Glomerular endothelial cell (primary cell): ENCODE measurements at places on chromosomes 1 and 21.

DNA sequence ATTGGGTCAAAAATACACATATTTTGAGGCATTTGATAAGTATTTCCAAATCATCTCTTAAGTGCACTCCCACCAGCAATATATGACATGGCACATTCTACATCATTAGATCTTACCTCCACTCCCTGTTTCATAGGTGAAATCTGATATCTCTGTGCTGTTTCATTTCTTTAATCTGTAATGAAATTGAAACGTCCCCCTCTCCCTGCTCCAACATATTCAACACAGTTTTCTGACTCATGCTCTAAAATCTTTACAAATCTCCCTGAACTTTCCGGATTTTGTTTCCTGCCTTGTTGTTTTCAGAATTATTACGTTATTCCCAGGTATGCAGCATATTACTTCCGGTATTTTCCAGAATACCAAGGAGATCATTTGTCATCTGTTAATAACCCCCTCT is 66.1 kb upstream of the AKT3 start:
- no peak for DNase-seq

DNA sequence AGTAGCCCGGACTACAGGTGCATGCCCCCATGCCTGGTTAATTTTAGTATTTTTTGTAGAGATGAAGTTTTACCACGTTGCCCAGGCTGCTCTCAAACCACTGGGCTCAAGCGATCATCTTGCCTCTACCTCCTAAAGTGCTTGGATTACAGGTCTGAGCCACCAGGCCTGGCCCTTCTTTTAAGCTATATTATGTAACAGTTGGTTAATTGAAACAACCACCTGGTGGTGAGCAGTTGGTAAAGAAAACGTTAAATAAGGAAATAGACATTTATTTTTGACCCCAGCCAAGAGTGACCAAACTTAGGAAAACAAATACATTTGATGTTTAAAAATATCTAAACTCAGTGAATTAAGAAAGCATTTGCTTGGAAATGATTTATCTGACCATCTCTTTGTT is 12.1 kb upstream of the PDC start:
- DNase-seq, result no peak

DNA sequence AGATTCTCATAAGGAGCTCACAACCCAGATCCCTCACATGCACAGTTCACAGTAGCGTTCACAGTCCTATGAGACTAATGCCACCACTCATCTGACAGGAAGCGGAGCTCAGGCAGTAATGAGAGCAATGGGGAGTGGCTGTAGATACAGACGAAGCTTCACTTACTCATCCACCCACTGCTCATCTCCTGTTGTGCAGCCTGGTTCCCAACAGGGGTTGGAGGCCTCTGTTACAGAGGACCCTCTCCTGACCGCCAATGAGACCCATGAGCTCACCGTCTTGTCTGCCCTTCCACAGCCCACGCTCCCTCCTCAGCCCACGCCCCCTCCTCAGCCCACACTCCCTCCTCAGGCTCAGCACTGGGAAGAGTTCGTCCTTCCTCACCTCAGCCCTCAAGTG is 39.6 kb downstream of the RSPH1 start:
- no peak for DNase-seq

DNA sequence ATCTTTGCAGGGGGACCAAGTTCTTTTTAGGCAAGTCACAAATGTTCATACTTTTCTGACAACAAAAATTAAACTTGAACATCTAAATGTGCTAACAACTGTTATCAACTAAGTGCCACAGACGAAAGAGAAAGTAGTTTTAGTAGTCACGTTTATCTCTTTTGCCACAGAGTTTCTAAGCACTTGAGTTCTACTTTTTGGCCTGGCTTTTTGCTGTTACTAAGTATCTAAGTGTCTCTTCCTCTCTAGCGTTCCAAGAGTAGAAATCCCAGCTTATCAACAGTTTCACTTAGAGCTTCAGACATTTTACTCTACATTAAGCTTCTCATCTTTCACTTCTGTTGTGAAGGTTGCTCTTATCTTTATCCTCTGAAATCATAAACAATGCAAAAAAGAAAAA is 34.2 kb downstream of the GATAD2B start:
- DNase-seq, result no peak

DNA sequence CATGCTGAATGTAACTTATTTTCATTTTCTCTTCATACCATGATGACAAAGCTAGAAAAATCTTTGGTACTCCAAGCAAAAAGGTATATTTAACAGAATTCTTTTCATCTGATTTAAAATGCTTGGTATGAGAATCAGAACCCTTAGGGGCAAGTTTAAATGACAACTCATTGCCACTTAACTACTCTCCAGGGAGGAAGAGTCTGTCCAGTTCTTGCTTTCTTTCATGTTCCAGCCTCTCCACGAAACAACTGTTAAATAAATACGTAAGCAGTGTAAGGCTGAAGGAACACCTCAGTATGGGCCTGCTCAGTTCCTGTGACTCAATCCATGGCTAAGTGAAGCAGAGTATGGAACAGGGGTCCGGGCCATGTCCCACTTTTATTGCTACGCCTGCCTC is 1.6 kb downstream of the LCE2A start:
- DNase-seq, result no peak

GRCh38 chr1:166960858-166961474 is 14.4 kb downstream of the ILDR2 start:
- DNase-seq, result no peak

- no peak for DNase-seq
These were observed 34.2 kb upstream of the JUN start for GRCh38 chr1:58818075-58818474.

GRCh38 chr1:82625537-82625936 is 824.8 kb downstream of the ADGRL2 start:
- no peak for DNase-seq

- no peak for DNase-seq
These were observed 2.9 kb downstream of the MTARC1 start for GRCh38 chr1:220789532-220790147.

GRCh38 chr1:52195161-52195560 is 53.3 kb downstream of the ZFYVE9 start:
- no peak for DNase-seq

- no peak for DNase-seq
These were observed 81.8 kb upstream of the C21orf91 start for GRCh38 chr21:17900990-17901385.

GRCh38 chr1:218751208-218751948 is 406.2 kb downstream of the TGFB2 start:
- DNase-seq, result no peak

DNA sequence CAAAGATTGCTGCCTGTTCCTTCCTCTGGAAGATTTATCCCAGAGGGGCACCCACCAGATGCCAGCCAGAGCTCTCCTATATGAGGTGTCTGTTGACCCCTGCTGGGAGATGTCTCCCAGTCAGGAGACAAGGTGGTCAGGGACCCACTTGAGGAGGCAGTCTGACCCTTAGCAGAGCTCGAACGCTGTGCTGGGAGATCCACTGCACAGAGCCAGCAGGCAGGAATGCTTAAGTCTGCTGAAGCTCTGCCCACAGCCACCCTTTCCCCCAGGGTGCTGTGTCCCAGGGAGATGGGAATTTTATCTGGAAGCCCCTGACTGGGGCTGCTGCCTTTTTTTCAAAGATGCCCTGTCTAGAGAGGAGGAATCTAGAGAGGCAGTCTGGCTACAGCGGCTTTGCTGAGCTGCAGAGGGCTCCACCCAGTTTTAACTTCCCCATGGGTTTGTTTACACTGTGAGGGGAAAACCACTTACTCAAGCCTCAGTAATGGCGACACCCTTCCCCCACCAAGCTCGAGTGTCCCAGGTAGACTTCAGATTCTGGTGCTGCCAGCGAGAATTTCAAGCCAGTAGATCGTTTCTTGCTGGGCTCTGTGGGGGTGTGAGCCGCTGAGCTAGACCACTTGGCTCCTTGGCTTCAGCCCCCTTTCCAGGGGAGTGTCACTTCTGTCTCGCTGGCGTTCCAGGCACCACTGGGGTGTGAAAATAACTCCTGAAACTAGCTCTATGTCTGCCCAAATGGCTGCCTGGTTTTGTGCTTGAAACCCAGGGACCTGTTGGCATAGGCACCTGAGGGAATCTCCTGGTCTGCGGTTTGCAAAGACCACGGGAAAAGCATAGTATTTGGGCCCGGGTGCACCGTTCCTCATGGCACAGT is 51.1 kb upstream of the PDC start:
- no peak for DNase-seq

- DNase-seq, result no peak
These were observed 80.1 kb upstream of the KCNK2 start for GRCh38 chr1:215002471-215002870.

- DNase-seq, result no peak
These were observed 13.8 kb downstream of the LYST start for GRCh38 chr1:235852887-235853286.

DNA sequence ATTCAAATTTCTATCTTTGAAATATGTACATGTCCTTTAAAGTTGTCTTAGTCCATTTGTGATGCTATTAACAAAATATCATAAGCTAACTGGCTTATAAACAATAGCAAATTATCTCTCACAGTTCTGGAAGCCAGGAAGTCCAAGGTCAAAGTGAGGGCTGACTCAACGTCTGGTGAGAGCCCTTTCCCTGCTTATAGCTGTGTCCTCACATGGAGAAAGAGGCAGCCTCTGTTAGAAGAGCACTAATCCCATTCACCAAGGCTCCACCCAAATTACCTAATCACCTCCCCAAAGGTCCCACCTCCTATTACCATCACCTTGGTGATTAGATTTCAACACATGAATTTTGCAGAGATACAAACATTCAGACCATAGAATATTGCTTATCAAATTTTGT is 450.1 kb upstream of the BEND5 start:
- DNase-seq, result no peak

GRCh38 chr21:31230937-31231336 is 113.1 kb downstream of the TIAM1 start:
- no peak for DNase-seq

- no peak for DNase-seq
These were observed 95.8 kb downstream of the CNIH3 start for GRCh38 chr1:224711876-224712275.

- DNase-seq, result no peak
These were observed 7.5 kb downstream of the PTPRU start for GRCh38 chr1:29243871-29244200.

- peak; percentile 36 for DNase-seq
These were observed 475.4 kb upstream of the NR5A2 start for GRCh38 chr1:199551967-199552565.

GRCh38 chr1:198497326-198498102 is 43.0 kb downstream of the ATP6V1G3 start:
- no peak for DNase-seq

DNA sequence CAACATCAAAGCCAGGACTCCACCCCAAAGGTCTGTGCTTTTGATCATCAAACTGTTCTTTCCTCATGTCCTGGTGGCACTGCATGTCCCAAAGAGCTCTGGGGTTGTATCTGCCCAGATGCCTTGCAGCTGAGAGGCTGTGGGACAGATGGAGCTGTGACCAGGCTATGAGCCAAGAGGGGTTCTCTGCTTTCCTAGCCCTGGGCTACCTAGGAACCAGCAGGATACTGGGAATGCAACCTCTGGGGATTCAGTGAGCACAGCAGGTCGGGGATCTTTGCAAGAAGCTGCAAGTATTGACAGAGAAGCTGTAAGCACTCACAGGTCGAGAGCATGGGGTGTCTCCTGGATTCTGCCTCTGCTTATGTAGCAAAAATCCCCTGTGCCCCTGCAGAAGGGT is 186.6 kb downstream of the GRIK3 start:
- DNase-seq, result no peak

DNA sequence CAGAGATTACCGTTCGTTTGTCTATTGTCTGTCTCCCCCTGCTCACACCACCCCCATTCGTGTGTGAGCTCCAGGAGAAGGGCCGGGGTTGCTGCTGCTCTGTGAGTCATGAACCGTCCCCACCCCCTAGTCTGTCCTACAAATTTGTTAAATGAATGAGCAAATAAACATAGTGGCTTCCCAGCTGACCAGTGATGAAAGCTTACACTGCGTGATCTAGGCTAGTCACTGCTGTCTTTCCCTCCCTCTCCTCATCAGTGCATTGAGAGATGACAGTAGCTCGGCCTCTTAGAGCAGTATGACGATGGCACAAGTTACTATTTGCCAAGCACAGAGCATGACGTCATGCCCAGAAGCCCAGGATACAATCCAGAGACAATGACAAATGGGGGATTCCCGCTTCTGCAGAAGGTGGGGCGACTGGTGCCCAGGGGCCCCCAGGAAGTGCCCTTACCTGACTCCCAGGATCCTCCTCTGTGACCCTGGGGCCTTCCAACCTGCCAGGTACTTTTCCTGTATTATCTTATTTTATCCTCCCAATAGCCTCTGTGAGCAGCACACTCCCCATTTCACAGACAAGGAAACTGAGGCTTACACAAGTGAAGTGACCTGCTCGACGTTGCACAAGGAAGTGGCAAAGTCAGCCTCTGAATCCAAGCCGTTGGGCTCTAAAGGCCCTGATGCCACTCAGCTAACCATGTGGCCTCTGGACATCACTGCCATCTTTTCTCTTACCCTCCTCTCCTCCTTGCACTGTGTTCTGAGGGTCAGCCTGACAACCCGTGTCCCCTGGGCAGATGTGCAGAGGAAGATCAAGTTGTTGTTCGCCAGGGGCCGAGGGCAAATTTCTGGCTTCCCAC is 8.6 kb upstream of the EPHA2 start:
- no peak for DNase-seq

DNA sequence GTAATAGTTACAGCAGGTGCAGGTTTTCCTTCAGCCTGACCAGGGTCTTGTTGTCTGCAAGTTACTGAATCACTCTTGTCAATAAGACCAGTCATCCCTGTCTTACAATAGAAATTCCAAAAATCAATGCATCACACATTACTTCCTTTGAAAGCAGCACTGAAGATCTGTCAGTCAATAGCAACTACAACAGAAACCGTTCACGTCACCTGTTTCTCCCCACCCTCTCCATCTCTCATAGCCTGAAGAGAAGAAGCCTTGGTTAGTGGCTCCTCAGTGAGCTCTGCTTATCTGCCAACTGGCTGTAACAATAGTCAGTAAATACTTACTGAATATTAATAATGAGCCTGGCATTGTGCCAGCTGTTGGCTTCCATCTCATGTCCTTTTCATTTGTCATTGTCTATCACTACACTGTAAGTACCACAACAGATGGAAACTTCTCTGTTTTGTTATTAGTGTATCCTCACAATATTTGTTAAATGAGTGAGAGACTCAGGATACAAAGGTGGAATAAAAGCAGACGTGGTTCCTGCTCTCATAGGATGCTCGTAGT is 195.2 kb downstream of the S1PR1 start:
- no peak for DNase-seq

DNA sequence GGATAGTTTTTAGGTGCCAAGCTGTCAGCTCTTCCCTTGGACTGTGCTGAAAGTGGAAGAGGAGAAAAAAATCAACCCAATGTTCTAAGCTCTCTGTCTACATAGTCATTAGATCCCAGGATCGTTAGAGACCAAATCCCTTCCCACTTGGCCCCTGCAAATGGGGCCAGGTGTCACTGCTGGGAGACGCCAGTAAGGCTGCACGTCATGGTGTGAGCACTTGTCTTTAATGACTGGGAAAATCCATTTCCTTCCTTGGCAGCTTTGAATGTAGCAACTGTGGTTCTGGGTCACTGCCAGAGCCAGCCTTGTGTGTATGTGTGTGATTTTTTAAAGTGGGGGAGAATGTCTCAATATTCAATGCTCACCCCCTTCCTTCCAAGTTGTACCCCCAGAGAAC is 59.9 kb downstream of the MAN1C1 start:
- DNase-seq, result no peak

- no peak for DNase-seq
These were observed 68.9 kb downstream of the TENT5C start for GRCh38 chr1:117674521-117675400.

GRCh38 chr1:45957684-45958083 is 154.3 kb downstream of the MAST2 start:
- DNase-seq, result no peak

- DNase-seq, result no peak
These were observed 71.7 kb upstream of the HMGB4 start for GRCh38 chr1:33792216-33792615.

GRCh38 chr1:1974834-1975233 is 28.8 kb downstream of the CFAP74 start:
- DNase-seq, result no peak
